ENCODE measurements at places on chromosomes 4 and X.

DNA sequence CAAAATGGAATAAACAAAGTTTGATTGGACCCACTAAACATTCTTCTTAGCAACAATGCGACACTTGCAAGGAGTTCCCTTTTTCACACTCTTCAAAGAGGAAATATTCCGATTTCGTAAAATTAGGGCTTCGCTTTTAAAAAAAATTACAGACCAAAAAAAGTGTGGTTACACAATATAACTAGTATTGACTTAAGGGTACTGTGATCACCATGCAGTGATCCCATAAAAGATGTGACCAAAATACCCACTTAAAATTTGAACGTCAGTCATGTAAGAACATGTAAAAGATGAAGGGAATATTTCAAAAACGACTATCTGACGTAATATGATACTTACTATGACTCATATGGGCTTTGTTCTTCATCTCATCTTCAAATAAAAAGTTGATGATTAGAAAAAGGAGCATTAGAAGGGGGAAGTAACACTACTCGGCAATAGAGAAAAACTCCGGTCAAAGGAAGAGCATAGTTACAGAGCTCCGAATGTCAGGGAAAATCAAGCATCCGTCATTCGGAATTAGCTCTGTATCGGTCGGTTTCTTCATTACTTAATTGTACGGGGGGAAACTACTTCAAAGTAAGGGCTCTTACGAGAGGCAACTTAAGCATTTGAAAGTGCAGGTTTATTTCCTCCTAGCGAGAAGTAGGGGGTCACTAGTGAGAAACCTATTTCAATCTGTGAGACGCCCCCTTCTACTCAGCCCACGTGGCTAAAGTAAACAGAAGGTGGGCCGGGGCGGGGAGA is 1.3 kb upstream of the TET2 start:
- DNase-seq: no peak

DNA sequence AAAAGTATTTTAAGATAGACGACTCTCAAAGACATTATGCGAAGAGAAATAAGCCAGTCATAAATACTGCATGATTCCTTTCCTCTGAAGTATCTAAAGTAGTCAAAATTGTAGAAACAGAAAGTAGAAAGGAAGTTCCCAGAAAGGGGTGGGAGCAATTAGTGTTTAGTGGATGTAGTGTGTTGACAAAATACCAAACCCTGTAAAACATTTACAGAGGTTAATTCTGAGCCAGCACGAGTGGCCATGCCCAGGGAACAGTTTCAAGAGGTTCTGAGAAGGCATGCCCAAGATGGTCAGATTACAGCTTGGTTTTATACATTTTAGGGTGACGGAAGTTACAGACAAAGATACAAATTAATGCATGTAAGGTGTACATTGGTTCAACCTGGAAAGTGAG is 34.4 kb upstream of the SLC25A4 start:
- DNase-seq: no peak

DNA sequence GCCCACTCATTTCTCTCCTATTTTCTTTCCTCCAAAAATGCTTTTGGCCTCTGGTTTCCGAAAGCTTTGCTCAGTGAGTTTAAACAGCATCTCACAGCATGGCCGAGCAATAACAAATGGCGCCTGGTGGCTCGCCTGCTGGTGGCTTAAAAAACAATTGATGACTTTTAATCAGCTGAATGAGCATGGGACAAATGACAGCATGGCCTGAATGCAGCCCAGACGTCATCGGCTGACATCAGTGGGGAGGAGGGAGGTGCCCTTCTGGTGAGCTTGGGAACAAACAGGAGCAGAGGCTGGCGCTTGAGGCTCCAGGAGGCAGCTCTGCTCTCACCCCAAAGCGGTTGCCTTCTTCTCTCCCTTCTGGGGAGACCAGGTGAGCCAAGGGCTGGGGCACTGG is 286.4 kb downstream of the BCOR start:
- no peak for DNase-seq

DNA sequence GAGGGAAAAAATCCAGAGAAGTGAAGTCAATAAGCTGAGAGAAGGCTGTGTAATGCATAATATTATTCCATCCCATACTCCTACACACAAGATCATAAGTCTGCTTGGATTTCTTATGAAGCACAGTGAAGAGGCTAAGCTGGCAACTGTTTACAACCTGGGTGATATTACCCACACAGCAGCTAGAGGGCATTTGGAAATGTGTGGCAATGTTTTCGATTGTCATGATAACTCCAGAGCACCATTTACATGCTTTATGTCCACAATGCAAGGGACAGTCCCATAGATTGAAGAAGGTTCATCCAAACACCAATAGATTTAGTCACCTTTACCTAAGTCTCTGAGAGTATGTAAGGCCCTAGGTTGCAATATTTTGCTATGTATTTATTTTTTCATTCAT is 412.2 kb downstream of the PPP3CA start:
- DNase-seq: peak; percentile 16

GRCh38 chrX:16511796-16512776 is 137.9 kb upstream of the S100G start:
- peak; percentile 71 for DNase-seq

DNA sequence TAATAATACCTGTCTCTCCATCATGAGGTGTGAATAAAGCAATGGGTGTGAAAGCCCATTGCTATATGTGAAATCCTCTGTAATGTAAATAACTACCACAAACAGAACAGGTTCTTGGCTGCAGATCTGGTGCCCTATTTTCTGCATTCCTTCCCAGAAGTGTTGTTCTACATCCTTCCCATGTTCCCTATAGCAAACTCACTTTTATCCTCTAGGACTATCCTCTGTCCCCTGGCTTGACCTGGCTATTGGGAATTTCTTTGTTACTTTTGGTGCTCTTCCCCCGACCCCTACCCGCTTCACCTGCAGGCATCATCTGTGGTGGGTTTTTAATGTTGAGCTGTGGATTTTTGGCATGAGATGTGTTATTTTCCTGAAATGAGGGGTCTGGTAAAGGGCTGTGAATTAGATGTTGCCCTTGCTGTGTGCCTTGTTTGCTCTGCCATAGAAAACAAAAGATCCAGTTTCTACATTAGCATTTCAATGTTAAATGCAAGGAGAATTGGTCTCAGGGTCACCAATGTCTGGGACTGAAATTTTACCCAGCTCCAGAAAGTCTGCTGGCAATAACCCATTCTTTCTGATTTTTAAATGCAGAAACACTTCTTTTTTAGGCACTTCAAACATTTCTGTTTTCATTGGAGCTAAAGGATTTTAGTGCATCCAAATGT is 13.6 kb upstream of the FREM3 start:
- no peak for DNase-seq

DNA sequence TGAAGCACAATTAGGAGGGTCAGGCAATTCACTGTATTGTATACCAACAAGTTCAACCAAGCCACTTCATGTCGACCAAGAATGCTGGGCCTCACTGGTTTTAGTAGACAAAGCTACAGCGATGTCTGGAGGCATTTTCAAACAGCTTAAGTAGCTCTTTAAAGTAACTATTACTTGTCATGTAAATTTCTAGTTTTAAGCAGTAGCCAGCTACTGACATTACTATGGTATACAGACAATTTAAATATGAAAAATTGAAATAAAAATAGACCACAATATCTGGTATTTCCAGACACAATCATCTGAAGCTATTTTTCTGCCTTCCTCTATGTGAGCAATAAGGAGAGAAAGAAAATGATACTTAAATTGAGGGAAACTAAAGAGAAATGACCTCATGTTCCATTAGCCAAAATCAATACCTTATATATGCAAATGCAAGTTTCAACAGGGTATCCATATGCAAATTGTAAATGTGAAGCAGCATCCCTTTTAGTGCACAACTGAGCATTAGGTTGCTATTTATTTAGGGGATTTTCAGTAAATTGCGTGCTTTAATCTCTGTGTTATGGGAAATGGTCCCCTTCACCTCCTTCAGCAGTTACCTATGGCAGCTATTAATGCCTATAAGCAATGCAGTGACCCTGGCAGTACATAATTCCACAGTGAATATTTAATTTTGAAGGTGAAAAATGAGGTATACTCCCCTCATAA is 119.5 kb downstream of the GPC3 start:
- DNase-seq: no peak

GRCh38 chr4:26330186-26330787 is 9.5 kb downstream of the RBPJ start:
- peak; percentile 67 for DNase-seq

- no peak for DNase-seq
These were observed 177.0 kb upstream of the RASGEF1B start for GRCh38 chr4:81648576-81649275.

GRCh38 chrX:154443479-154443910 is 446 bp upstream of the FAM50A start:
- DNase-seq: peak; percentile 18

- peak; percentile 39 for DNase-seq
These were observed 22.0 kb downstream of the NBDY start for GRCh38 chrX:56751071-56751470.

DNA sequence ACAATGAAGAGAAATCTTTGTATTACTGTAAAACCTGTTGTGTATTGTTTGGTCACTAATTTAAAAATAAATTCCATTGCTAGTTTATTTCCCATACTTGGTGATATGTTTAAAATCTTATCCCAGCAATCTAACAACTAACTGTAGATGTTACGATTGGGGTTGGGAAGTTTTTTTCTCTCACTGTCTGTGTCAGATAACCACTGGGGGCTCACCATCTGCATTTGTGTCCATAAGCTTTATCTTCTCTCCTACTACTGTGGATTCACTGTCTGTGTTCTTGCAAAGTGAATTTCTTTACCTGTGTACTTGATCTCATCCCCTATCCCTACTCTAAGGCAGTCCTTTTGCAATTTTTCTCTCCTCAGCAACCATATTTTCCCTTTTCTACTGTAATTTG is 81.3 kb downstream of the STIM2 start:
- DNase-seq: no peak

DNA sequence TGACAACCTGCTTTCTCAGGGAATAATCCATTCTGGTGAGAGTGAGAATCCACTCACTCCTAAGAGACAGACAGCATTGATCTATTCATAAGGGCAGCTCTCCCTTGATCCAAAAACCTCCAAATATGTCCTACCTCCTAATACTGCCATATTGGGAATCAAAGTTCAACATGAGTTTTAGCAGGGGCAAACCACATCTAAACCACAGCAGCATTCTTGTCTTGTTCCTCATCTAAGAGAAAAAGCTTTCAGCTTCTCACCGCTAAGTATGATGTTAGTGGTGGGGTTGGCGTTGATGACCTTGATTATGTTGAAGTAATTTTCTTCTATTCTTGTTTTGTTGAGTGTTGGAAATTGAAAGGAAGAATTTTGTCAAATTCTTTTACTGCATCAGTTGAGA is 69.6 kb downstream of the SERTM2 start:
- no peak for DNase-seq

DNA sequence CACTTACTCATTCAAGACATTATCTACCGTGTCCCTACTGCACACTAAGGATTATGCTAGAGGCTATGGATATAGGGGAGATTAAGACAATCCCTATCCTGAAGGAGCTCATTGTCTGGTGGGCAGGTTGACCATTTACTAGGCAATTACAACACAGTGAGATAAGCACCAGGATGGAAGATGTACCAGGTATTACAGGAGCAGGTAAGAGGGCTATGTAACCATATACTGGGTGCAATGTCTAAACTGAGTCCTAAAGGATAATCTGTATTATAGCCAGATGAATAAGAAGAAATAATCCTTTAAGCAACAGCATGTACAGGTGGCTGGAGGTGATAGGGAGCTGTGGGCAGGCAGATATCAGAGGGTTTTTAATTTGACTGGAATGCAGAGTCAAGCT is 113.3 kb upstream of the TBC1D9 start:
- DNase-seq: no peak

DNA sequence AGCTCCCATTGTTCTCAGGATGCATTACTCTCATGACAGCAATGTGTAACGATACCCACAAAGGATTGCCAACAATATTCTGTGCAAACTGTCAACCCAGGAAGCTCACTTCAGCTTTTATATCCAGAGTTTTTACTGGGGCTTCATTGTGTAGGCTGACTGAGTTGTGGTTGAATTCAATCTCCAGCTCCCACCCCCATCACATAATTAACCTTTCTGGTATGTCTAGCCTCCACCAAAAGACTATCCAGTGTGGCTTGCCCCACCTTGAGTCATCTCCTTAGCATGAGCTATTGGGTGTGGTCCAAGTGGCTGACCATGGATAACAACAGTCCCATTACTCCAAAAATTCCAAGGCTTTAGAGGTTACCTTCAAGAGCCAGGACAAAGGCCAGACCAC is 17.7 kb upstream of the TAB3 start:
- DNase-seq: peak; percentile 72

GRCh38 chrX:49000636-49001035 is 1.4 kb downstream of the GRIPAP1 start:
- DNase-seq: no peak

GRCh38 chr4:174210952-174211490 is 72.4 kb downstream of the FBXO8 start:
- DNase-seq: peak; percentile 41

- DNase-seq: peak; percentile 56
These were observed 66.0 kb upstream of the PHOX2B start for GRCh38 chr4:41814565-41814964.

GRCh38 chr4:155612074-155612473 is 54.6 kb upstream of the GUCY1A1 start:
- DNase-seq: peak; percentile 59

DNA sequence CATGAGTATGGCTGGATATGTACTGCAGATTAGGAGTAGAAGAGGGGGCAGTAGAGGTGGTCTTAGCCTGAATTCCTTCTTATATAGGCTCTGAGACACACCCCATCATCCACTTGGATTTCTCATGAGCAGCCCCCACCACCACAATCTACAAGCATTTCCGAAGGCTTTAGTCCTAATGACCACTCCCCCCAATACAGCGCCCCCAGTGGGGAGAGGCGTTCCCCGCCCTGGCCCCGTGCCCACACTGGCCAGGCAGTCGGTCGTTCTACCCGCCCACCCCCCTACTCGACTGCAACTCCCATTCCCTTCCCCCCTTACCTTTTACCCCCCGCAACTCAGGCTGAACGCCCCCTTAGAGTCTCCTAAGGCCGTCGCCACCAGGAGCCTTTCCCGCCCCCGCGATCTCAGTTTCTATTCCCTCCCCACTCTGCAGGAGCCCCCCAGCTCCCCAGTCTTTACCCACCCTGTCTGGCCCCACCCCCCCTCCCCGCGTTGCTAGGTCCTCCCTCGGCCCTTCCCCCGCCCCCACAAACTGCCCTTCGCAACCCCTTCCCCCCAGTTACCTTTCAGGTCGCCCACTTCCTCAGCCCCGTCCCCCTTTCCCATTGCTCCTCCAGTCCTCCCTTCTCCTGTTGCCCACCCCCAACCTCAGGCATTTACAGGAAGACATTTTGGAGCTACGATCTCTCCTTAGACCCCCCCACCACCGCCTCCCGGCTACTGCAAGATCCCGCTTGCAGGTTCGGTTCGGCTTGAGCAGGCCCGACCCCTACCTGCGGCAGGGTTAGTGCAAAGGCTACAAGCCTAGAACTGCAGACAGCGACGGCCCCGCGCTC is 468 bp downstream of the ZMYM3 start:
- peak; percentile 40 for DNase-seq

GRCh38 chr4:113555868-113556267 is 205.7 kb downstream of the CAMK2D start:
- DNase-seq: no peak

GRCh38 chr4:168924667-168925066 is 85.4 kb downstream of the CBR4 start:
- DNase-seq: no peak

- no peak for DNase-seq
These were observed 28.4 kb downstream of the PROM1 start for GRCh38 chr4:16055471-16055870.

GRCh38 chr4:155271557-155271956 is 63.1 kb downstream of the NPY2R start:
- DNase-seq: no peak

GRCh38 chr4:85029453-85029852 is 63.0 kb upstream of the WDFY3 start:
- DNase-seq: no peak
